ENCODE measurements at places on chromosomes 5 and 9.

DNA sequence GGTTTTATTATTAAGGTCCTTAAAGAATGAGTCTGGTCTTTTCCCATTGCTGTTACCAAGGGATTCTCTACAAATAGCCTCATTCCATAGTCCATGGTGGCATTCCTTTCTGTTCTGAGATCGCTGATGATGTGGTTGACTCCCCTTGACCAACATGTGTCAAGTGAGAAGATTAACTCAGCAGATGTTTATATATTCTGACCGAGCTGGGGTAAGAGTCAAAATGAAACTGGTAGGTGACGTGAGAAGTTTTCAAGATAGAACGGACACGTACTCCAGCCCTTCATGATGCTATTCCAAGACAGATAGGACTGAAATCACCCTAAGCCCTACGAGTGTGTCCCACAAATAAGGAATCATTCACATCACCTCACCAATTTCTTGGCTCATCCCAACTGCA, 155.5 kb upstream of the WWC1 start:
- no peak for DNase-seq

DNA sequence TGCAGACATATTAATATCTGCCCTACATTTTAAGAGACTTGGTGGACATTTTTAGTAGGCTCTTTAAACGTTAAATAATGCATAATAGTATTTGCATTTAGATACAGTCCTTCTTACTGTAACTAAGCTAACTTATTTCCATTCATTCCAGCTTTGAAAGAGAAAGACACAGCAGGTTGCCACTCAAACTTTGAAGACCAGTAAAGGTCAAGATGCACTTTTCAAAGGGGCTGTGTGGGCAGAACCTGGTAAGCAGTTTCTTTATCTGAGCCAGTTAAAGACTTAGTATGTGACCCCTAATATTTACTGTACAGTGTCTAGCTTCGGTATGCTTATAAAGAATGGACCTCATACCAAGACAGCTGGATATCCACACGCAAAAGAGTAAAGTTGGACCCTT, 20.8 kb downstream of the PLGRKT start:
- DNase-seq, result no peak

DNA sequence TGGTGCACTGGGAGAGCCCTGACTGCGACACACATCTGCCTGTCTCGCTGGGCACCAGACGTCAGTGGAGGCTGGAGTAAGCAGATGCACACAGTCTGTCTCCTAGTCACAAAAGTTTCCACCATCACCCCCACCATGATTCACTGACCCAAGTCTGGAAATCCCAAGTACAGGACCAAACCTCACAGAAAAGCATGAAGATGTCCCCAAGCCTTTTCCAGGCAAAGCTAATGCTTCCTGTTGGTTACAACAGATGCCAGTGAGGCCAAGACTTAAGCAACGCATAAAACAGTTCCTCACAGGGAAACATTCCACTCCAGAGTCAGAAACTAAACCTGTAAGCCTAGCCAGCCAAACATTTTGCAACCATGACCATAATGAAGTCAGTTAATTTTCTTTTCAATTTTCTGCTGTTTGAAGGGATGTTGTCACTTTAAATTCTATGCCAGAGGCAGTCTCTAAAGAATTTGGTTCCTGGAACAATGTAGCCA, 259.3 kb upstream of the SLC30A5 start:
- DNase-seq, result peak; percentile 28

DNA sequence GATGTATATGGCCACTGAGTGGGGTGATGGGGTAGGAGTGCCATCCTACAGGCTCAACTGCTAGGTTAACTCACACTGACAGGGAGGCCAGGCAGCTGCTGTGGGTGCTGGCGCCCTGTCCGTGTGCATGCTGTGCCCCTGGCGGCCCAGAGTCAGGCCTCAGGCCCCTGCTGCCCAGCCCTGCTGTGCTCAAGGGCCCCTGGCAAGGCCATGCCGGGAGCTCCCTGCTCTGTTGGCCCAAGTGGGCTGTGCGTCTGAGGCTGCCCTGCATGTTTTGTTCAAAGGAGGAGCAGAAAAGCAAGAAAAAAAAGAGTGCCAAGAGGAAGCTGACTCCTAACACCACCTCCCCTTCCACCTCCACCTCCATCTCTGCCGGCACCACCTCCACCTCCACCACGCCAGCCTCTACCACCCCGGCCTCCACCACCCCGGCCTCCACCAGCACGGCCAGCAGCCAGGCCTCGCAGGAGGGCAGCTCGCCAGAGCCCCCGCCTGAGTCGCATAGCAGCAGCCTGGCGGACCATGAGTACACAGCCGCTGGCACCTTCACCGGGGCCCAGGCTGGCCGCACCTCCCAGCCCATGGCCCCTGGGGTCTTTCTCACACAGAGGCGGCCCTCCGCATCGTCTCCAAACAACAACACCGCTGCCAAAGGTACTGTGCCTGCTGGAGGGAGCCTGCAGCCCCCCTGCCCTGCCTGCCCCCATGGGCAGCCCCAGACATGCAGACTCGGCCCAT, 100.1 kb downstream of the PHF2 start:
- no peak for DNase-seq

- no peak for DNase-seq
Measured at GRCh38 chr9:134622896-134623257, 18.7 kb upstream of the COL5A1 start.

- no peak for DNase-seq
Measured at GRCh38 chr9:135513351-135513846, 7.8 kb upstream of the LCN1 start.
